ENCODE measurements at places on chromosomes 4 and X.

GRCh38 chr4:105306820-105307219 is 160.1 kb downstream of the TET2 start:
- DNase-seq: no peak

DNA sequence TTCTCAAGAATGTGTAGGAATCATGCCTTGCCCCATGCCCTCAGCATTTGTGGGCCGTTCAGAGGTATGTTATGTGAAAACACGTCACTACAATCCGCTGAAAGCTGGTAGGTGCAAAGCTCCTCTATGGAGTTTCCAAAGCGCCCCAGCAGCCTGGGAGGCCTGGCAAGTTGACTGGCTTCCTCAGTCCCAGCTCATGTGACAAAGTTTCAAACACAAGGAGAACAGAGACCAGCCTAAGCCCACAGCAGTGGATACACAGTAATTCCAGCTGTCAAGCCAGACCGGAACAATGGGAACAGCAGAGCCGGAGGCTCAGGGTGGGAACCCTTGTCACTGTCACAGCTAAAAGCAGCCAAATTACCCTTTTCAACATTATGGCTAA is 33.5 kb downstream of the NAT8L start:
- DNase-seq: no peak

- DNase-seq: no peak
Measured at GRCh38 chr4:165540206-165540830, 161.5 kb downstream of the CPE start.

DNA sequence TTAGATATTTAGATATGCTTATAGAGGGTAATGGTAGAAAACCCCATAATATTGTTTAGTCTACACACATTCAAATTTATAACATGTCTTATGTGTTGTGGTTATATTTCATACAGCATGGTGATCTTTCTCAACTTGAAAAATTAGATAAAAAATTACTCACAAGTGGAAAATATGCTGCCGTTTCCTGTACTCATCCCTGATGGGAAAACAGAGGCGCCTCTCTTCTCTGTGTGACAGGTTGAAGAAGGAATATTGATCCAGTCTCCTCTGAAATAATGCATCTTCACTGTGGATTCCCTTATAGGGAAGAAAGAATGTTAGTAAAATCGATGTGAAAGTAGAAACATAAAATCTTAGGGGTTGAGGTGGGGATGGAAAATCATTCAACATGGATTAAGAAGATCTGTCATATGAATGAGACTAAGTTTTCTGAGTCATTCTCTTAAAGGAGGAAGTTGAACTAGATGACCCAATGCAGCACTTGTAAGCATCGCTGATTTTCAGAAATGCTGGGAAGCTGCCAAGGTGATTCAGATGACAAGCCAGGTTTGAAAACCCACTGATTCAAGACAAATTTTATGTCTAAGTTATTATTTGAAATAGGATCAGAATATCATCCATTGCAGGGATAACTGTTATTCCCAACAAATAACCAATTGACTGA is 70.7 kb downstream of the ANKRD50 start:
- no peak for DNase-seq

- no peak for DNase-seq
Measured at GRCh38 chrX:68912113-68912512, 83.3 kb downstream of the EFNB1 start.

DNA sequence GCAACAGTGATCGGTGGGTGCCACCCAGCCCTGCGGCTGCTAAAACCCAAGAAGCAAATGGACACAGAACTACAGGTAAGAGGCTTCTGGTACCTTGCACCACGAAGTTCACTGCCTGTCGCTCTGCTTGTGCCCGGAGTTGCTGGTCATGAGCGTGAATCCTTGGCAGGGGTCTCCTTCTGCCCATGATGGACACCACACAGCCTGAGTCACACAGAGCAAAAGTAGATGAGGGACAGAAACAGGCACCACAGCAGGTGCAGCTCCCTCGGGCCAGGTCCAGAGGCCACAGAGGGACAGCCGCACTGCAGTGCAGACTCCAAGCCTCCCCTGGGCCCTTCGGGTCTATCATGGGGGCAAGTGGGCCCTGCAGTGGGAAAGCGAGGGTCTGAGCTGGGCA is 22.4 kb downstream of the NAT8L start:
- DNase-seq: peak; percentile 24

DNA sequence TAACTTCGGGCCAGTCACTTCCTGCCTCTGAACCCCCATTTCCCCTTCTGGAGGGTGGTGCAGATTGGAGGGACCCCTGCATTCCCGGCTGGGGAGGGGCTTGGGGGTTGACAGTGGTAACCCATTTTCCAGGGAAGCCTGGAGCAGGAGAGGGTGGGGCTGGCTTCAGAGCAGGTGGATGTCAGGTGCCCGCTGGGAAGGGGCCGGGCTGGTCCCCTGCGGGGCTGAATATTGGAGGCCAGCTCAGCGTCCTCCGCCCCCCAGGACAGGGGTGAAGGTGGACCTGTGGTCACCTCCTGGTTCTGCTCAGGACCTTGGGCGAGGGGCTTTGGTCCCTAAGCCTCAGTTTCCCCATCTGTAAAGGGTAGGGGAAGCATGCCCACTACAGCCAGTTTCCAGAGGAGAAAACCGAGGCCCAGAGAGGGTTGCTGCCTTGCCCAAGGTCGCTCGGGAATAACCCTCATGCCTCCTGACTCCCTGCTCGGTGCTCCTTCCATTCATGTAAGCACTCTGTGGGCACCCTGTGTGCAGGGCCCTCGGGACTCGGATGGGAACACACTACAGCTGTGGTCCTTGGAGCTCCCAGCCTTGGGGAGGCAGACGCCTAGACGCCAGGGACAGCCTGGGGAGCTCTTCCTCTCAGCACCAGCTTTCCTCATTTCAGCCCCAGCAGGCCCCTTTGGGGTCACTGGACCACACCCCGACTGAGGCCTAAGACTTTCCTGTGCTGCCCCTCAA is 683 bp downstream of the MAN2B2 start:
- DNase-seq: no peak

DNA sequence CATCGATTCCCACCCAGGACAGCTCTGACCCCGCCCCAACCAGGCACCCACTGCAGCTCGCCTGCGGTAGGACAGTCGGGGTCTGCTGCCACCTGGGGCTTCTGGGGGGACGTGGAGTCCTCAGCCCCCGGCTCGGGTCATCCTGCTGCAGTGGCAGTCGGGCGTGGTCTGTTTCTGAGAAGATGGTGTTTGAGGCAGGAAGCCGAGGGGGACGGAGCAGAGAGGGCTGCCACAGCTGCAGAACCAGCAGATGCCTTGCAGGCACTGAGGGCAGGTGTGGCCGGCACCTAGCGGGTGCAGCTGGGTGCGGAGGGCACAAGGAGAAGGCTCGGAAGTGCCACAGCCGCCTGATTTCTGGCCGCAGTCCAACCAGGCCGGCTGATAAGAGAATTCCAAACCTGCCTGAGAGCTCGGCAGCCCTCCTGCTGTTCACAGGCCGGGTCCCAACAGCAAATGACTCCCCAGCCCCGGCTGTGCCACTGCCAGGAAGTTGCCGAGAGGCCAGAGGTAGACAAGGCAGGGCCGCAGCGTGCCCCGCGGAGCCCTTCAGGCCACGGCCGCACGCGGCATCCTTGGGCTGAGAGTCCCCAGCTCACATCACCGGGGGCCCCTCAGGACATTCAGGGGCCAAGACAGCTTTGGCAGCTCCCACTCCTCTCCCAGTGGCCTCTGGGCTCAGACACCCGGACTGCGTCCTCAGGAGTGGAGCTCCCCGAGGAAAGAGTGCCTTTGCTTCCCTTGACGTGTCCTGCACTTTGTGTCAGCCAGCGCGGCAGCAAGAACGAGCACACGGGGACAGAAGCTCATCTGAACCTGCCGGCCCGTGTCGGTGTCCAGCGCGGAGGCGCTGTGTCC is 9.4 kb upstream of the CPLX1 start:
- DNase-seq: no peak

- no peak for DNase-seq
Measured at GRCh38 chr4:142035566-142035965, 399.2 kb downstream of the IL15 start.

DNA sequence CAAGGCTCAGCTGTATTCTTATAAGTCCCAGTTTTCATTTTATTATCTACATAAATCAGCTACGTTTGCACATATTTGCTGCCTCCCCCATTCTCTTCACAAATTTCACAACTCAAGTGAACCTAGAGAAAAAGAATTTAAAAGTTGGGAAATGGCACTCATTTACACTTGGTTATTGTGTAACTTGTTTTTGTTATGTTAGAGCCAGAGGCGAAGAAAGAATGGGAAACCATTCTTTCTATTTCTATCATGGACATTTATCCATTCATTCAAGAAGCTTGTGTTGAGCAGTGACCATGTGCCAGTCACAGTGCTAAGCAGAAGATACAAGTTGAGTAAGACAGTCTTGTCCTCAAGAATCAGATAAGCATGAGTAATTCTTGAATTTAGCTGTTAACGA is 13.5 kb downstream of the LIAS start:
- DNase-seq: no peak

DNA sequence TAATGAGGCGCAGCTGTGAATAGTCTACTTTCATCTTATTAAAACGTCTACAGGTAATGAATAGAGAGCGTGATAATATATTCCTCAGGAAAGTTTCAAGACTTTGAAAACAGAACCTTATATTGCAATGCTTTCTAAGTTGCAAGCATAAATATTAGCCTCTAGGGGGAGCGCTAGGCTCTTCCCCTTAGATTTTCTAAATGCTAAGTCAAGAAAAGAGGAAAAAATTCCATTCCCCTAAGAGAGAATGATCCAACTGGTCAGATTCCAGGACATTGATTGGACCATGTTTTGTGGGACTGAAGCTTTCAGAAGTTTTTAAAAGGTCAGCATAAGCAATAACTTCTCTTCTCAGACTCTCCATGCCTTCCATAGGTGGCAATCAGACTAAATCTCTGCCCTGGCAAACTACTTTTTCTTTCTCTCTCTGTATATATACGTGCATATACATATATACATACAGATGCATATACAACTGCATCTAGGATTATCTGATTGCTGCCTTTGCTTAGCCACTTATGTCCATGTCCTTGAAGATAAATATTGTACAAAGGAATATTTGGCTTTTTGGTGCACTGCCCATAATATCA is 492.9 kb downstream of the INPP4B start:
- DNase-seq: no peak

DNA sequence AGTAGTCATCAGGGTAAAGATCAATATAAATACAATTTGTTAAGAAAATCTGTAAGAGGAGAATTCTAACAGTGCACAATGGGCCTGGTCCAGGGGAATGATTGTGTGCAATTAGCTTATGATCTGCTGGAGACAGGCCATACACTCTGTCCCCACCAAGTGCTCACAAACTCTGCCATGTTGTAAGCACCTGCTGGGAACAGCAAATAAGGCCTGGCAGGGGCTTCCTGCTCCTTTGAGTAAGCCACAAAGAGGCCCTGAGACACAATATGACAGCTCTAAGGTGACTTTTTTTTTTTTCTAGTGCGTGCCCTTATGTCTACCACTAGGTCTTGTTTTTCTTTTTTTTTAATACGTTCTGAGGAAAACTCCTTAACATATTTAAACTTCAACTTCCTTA is 866.3 kb upstream of the PCDH7 start:
- no peak for DNase-seq

- DNase-seq: no peak
Measured at GRCh38 chr4:9812501-9813340, 31.3 kb downstream of the DRD5 start.

DNA sequence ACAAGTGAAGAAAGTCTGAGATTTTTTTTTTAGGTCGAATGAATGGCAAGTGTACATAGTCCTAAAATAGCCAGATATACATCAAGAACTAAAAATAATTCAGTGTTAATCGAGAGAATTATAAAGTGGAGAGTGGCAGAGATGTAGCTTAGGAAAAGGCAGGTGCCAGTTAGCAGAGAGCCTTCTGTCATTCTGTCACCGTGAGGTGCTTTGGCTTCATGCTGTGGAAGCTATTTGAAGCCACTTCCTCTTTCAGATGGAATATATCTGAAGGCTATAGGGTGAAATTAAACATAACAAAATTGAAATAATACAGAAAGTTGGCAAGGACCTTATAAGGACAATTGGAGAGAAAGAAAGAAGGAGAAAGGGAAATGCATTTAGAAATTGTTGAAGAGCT is 756.3 kb downstream of the CCSER1 start:
- no peak for DNase-seq

DNA sequence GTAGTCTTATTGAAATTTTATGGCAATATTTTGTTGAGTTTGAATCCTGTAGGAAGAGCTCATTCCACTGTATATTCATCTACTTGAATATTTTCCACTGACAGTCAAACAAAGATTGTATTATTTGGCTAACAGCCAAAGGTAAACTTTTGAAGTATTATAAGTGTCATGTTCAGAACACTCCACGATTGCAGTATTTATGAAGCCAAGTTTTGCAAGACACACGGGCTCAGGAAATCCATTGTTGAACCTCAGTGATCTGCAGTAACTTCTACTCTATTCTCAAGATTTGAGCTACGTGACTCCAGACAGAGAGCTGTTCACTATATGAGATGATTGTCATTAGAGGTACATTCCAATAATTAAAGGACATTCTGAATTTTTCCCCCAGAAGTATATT is 302.7 kb upstream of the ADGRL3 start:
- no peak for DNase-seq

- no peak for DNase-seq
Measured at GRCh38 chr4:112284662-112285411, 867 bp downstream of the TIFA start.

DNA sequence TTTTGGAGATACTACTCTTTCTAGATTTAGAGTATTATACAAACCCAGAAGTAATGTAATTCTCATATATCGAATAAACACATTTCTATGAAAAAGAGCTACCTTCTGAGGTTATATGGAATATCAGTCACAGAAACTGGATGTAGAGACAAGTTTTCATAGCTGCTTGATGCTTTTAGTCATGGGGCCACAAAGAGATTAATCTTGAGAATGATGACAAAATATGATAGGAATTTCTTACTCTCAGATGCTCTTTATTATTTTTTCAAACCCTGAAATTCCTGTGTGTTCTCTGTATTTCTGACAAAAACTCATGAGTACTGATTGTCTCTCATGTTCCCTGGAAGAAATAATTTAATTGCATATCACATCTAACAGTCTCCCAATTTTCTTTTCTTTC is 662.5 kb downstream of the RAPGEF2 start:
- DNase-seq: no peak

All from mesothelial cell of epicardium (in vitro differentiated cells).